ENCODE measurements at places on chromosomes 5 and 9. TPM values are rescaled to one million over a fixed set of nuclear protein-coding genes. Genes with fewer than 3 reads are reported as not detected.

Gene BTNL8
- 0.18 TPM for total RNA-seq

Gene GFI1B
- total RNA-seq = not detected

Gene PTPA
- total RNA-seq = 214 TPM

Gene HSPB3
- not detected for total RNA-seq

Gene HTR4
- not detected for total RNA-seq

Gene ARID3C
- not detected for total RNA-seq

Gene CENPK
- total RNA-seq = 35.3 TPM

Gene AJM1
- 0.87 TPM for total RNA-seq

Gene GALT
- total RNA-seq = 15.0 TPM

Gene MYOZ3
- not detected for total RNA-seq

Gene CDKN2A
- total RNA-seq = not detected

DNA sequence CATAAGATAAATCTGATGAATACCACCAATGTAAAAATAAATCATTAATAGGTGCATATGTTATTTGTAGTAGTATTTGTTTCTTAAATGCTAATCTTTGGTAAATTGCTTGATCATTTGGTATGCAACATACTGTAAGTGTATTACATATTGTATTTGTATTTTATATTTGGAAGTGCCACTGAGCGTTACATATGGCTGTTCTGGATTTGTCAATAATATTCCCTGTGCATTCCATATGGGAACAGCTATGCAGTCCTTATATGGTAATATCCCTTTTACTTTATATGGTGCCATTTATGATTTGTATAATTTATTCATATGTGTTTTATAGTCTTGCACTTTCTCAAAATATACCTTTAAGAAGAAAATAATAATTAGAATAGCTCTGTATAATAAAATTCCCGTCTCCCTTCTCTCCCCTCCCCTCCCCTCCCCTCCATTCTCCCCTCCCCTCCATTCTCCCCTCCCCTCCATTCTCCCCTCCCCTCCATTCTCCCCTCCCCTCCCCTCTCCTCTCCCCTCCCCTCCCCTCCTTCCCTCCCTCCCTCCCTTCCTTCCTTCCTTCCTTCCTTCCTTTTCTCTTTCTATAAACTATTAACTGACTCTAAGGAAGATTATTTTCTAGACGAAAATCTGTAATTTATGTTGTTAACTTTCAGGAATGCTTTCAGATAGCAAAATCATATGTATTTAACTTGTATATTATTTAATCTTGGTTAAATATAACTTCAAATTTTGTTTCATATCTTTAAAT, 241.4 kb downstream of the CSNK1G3 start:
- no peak for DNase-seq

GRCh38 chr5:115578657-115579056, 23.6 kb downstream of the TICAM2 start:
- no peak for DNase-seq

DNA sequence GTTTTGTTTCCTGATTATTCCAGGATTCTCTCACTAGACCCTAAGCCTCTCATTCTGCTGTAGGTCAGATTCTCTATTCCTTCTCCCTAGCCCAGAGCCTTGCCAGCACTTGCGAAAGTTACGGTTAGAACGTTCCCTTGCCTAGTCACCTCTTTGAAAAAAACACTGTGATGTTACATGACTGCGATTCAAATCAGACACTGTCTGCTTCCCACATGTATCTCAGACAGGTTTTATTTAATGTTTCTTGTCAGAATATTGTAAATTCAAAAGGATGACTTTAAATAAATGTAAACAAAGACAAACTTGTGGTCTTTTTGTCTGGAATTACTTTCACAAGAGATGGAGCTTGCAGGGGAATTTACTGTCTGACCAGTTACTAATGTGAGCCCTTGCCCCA, 116.5 kb upstream of the OTULINL start:
- no peak for DNase-seq

GRCh38 chr9:132412089-132412488, 2.1 kb downstream of the CFAP77 start:
- DNase-seq = peak; percentile 39

GRCh38 chr9:84711936-84712335, 42.4 kb downstream of the NTRK2 start:
- peak; percentile 55 for DNase-seq

DNA sequence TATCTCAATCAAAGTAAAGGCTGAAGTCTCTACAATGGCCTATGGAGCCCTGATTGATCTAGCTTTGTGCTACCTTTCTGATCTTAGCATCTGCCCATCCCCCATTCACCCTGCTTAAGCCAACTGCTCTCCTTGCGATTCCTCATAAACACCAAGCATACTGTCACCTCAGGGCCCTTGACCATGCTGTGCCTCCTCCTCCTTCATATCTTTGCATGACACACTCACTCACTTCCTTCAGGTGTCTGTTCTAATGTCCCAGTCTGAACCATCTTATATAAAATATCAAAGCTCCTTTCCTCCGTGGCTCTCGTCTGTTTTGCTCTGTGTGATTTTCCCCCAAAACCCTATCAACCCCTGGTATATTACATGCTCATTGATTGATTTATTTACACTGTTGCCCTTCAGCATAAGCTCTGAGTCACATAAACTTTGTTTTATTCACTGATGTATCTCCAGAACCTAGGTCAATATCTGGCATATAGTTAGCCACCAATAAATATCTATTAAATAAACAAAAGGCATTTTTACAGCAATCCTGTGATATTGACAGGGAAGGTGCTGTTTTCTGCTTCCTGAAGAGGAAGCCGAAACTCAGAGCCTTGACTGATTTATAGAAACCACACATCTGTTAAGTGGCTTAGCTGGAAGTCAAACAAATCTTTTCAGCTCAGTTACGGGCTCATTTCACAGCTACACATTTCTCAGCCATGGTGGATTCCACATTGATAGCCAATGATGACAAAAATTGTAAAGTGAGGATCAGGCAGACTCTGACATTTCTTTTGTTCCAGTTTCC, 103.6 kb downstream of the BOD1 start:
- no peak for DNase-seq

DNA sequence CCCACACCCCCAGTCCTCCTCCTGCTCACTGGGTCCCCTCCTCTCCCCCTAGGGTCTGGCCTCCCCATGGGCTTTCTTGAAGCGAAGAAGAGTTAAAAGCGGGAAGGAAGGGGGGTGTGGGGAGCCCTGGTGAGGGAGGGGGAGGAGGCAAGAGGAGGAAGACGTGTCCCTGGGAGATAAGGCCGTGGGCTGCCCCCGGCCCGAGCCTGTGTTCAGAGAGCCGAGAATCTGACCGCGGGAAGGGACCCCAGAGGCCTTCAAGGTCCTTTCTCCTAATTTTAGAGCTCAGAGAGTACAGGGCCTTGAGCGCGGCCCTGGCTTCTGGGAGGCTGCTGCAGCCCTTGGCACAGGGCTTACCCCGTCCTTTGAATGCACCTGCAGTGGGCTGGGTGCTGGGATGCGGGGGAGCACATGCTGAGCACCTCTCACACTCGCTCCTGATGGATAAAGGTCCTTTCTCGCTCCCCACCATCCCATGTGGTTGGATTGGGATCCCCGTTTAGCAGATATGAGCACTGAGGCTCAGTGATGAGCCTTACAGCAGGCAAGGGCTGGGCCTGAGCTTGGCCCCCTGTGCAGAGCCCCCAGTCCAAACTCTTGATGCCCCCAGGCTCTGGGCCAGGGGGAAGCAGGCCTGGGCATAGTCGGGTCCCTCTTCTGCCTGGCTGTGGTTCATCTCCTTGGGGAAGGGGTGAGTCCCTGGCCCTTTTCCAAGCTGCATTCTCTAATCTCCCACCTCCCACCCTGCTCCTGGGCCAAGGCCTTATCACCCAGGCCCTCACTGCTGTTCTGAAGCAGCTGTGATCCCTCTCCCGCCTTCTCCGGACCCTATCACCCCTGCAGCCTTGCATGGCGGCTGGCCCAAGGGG, 5.9 kb downstream of the GFI1B start:
- no peak for DNase-seq

- no peak for DNase-seq
Measured at GRCh38 chr5:139588962-139589361, 27.8 kb downstream of the UBE2D2 start.

- DNase-seq = no peak
Measured at GRCh38 chr5:72115296-72115695, 8.0 kb downstream of the MAP1B start.

GRCh38 chr5:54007827-54008777, 302.3 kb downstream of the ARL15 start:
- peak; percentile 6 for DNase-seq

GRCh38 chr9:124392871-124393460, 22.3 kb downstream of the PSMB7 start:
- peak; percentile 99 for DNase-seq

- DNase-seq = no peak
Measured at GRCh38 chr5:149766460-149767280, 36.6 kb downstream of the PPARGC1B start.

DNA sequence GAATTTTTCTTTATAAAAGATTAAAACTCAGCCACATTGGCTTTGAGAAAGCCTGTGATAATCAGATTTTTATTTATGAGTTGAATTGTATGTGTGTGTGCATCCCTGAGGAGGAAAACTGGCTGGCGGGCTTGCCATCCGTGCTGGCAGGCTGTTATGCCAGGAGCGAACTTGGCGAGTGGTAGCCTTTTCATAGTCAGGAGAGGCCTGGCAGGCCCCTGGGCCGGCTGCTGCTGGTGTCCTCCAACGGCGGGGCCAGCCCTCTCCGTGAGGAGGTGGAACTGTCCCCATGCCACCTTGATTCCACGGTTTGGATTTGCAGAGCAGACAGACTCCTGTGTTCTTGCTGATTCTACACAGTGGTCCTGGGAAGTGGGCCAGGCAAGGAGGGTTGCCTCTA, 43.3 kb downstream of the ZNF618 start:
- DNase-seq = no peak

GRCh38 chr9:76219560-76220151, 174.6 kb downstream of the RFK start:
- DNase-seq = no peak

Data from HT1080 (cell line).